Epithelial cell of esophagus (primary cell): ENCODE measurements at places on chromosomes 12 and 14.

- DNase-seq = peak; percentile 41
These were observed 1196.3 kb upstream of the TMEM132C start for GRCh38 chr12:127070515-127071157.

DNA sequence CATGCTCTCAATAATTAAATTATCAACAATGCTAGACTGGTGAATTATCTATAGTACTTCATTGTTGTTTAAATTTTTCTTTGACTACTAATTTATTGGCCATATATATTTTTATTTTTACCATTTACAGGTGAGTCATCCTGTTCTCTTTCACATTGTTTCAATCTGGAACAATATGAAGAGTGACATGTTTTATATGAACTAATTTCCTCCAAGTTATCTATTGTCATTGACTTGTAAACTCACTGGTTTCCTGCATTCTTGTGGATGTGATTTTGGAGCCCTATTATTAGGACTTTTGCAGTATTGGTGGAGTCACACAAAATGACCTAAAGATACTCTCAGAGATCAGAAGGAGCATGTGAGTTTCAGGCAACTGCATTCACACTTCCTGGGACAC lies 297.7 kb downstream of the AEBP2 start:
- no peak for DNase-seq

DNA sequence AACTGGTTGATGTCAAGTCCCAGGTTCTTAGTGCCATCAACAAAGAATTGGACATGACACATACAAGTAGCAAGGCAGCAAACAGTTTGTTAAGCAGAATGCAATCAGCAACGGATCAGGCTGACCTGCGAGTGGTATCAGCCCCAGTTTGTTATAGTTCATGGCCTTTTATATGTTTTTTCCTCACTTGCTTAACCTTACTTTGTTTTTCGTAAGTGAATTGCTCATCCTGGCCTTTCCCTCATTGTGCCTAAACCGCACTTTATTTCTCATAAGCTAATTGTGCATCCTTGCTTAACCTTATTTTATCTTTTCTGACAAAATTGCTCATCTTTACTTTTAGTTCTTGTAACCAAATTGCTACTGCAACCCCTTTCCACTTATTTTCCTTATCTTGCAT lies 4.1 kb downstream of the ETFBKMT start:
- DNase-seq = no peak

GRCh38 chr14:46323404-46323762 lies 328.2 kb downstream of the RPL10L start:
- no peak for DNase-seq

- DNase-seq = no peak
These were observed 13.4 kb upstream of the ANKRD33 start for GRCh38 chr12:51874486-51874885.

- DNase-seq = peak; percentile 47
These were observed 1.6 kb downstream of the SUDS3 start for GRCh38 chr12:118377884-118378470.

- DNase-seq = no peak
These were observed 109.6 kb downstream of the DICER1 start for GRCh38 chr14:95047754-95048153.
